ENCODE measurements at places on chromosomes 4 and X.

- no peak for DNase-seq
Measured at GRCh38 chr4:175961604-175962003, 104.0 kb upstream of the WDR17 start.

- DNase-seq = no peak
Measured at GRCh38 chr4:182875453-182876405, 41.5 kb downstream of the DCTD start.

DNA sequence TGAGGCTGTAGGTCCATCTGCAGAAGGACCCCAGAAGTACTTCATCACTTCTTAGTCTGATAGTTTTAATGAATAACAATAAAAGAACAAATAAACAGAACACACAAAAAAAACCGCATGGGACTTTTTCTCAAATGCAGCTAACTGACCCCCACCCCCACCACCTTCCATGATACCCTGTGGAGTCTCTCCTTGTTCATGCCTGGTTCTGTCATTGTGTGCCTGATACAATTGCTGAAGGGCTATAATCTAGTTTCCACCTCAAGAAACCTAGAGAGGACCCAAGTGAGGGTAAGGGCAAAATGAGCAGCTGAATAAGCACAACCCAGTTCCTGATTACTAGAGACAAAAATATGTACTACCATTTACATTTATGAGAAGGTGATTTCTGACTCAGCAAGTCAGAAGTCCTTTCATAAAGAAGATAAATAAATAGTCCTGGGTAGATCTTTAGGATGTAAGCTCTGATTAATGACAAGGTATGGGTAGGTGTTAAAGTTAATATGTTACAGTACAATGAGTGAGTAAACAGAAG is 155.1 kb downstream of the TMA16 start:
- no peak for DNase-seq

- no peak for DNase-seq
Measured at GRCh38 chrX:71143508-71143907, 1.1 kb upstream of the NLGN3 start.

DNA sequence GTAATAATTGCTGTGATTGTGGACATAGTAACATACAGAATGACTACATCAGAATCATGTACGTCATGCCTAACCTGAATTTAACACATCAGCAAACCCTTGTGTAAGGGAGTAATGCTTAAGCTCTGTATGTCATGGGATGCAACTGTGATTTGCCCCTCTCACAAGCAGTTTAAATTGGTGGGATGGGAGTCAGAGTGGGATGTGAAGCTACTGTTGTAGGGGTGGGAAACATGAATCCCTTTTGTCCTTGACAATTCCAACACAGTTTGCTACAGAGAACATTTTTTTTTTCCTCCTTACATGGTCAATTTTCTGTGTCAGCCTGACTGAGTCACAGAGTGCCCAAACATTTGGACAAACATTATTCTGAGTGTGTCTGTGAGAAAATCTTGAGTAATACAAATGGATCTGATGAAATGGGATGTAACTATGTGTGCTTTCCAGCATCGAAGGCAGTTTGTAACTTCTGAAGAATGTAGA is 392.8 kb downstream of the GPM6A start:
- peak; percentile 69 for DNase-seq

DNA sequence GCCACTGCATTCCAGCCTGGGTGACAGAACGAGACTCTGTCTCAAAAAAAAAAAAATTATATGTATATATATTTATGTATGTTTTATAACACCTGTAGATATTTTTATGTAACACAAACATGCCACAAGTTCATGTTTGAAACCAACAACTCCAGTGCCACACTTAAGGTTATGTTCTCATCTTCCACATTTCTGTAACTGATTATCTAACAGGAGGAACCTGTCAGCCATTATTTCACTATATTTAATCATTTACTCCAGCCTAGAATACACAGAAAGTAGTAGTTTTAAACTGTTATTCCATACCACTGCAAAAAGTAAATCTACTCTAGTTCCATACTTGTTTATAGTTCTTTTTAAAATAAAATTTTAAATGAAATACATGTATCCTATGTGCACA is 32.3 kb downstream of the MCUB start:
- DNase-seq = no peak

- peak; percentile 26 for DNase-seq
Measured at GRCh38 chr4:26719954-26720552, 136.2 kb downstream of the TBC1D19 start.

DNA sequence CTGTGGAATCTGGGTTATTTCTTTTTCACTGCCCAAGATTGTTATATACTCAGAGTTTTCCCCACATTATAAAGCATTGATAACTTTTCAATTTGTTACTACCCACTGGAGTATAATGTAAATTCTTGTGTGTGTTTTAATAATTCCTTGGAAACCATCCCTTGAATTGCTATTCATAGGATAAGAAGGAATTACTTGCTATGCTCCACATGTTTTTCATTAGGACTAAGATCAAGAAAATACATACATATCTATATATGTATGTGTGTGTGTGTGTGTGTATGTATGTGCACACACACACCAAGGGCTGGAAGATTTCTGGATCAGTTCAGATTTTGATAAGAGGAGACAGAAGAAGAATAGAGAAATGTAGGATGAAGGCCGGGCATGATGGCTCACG is 206.4 kb upstream of the JADE1 start:
- DNase-seq = no peak

DNA sequence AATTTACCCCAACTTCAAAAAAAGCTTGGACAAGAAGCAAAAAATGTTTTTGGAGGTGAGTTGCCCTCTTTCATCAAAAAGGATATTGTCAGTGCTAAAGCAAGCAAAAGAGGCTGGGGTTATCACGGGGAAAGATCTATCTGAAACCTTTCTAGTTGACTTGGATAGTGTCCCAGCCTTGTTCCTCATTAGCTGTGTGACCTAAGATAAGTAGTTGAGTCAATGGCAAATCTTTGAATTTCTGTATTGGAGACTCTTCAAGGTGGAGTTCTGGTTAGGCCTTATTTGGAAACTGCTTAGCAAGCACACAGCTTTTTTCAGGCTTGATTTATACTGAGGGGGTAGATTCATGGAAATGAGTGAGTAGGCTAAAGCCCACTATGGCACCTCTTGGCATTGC is 271.6 kb downstream of the GRIA3 start:
- DNase-seq = no peak

- no peak for DNase-seq
Measured at GRCh38 chrX:44035571-44035970, 62.4 kb upstream of the NDP start.

GRCh38 chrX:154779261-154779660 is 16.6 kb downstream of the DKC1 start:
- no peak for DNase-seq

DNA sequence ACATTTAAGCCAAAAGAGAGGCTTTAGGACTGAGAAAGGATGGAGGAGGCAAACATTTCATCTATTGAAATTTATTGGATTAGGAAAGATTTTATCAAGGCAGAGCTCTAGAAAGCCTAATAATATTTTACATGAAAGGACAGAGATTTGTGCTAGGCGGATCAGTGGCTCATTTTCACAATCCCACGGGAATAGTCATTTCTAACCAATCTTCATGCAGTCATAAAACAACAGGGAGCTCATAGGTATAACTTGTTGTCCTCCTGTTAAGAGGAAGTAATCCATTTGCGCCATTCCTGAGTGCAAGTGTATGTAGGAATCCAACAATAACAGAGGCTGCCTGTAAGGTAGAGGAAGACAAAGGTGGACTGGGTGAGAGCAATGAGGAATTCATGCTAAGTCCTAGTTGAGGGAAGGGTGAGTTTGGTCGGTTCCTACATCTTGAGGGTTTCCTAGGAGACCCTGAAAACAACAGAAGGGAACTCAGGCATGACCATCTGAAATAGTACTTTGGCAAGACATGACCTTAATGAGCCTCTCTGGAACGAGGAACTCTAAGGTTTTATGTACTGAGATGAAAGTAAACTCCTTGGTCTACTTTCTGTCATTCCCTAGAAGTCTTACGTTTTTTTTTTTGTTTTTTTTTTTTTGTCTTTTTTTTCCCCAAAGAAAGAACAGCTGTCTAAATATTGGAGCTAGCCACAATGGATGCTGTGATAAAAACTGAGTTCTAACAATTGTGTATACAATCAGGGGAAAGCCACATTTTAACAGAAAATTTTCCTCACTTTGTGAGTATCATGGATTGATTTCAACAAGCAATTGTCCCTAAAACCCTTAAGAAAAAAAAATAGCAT is 89.7 kb downstream of the GEMIN8 start:
- DNase-seq = no peak

- DNase-seq = no peak
Measured at GRCh38 chrX:132270021-132270420, 50.8 kb upstream of the RAP2C start.

GRCh38 chrX:120120223-120120622 is 4.5 kb upstream of the RHOXF1 start:
- DNase-seq = no peak

DNA sequence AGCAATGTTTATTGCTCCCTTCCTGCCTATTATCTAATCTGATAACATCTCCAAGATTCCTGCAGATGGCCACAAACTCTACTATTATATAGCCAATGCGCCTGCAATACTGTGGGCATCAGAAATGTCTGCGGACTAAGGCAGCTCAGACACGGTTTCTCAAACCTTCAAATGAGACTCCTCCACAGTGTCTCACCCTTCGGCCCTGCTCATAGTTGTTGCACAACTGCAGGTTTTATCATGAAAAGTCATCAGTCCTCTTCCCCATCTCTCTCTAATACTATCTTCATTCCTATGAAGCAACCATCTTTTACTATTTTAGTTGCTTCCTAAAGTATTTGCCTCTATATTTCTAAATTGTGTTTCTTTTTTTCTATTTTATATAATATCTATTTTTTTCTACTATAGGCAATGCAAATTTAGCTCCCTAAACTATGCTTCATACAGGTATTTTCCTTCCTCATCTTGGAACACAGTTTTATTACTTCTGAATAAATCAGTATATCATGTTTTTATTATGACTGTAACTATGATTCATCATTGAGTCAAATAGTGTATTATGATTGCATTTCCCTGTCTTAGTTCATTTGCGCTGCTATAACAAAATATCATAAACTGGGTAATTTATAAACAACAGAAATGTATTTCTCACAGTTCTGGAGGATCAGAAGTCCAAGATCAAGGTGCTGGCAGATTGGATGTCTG is 129.7 kb upstream of the EDNRA start:
- DNase-seq = no peak

DNA sequence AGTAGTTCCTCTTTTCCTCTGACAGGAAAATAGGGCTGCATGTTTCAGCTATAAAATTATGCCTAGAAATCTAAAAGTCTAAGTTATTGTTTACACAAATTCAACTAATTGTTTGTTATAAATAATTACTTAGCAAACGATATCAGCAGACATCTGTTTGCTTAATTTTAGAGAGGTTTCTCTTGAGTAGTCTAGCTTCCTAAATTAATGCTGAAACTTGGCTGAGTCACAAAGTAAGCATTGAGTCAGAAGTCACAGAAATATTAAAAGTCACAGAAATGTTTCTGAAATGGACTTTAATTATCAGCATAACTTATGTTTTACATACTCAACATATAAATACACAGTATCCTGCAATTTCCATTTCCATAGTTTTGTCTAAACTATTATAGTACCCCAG is 1044.0 kb downstream of the CCSER1 start:
- DNase-seq = no peak

DNA sequence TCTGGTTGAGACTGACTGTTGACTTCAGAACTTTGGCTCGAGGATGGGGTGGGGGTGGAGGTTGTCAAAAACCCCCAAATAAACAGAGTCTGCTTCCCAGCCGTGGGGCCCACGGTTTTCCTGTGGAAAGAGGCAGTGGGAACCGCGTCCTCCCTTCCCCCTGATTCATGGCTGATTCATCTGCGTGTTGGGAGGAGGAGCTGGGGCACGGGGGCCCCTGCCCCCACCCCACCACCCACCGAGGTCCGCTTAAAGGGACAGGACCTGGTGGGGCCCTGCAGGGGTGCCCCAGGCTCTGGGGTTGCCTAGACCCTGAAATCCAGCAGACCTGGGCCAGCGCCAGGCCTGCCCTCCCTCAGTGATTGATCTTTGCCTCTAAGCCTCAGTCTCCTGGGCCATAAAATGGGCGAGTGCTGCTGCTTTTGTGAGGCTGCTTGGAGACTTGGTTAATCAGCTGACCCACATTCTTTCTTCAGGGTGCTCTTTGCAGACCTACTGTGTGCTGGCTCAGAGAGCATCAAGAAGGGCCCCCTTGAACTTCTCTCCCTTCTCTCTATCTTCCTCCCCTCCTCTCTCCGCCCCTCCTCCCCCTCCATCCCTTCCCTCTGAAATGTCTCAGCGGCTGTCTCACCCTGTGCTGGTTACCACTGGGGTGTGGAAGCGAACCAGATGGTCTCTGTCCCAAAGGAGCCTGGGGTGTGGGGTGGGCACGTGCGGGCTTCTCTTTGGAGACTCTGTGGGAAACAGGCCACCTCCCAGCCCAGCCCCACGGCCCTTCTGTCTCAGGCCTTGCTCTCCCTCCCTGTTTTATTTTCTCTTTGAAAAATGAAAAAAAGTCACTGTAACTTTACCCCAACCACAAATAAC is 9.1 kb downstream of the HTRA3 start:
- no peak for DNase-seq

DNA sequence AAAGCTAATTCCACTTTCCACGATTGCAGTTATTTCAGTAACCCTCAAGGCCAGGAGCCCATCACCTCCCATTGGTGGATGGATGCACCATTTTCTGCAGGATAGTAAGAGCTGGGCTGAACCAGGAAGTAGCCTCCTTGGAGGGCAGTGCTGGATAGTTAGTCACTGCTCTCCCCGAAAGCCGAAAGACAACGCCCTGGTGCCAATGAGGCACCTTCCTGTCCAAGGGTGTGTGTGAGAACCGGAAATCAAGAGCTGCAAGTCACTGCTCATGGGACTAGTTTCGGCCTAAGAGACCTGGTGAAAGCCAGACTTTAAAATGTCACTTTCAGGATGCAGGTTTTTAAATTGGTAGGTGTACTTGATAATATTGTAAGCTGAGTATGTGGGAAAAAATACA is 203.8 kb upstream of the HS3ST1 start:
- DNase-seq = peak; percentile 47

DNA sequence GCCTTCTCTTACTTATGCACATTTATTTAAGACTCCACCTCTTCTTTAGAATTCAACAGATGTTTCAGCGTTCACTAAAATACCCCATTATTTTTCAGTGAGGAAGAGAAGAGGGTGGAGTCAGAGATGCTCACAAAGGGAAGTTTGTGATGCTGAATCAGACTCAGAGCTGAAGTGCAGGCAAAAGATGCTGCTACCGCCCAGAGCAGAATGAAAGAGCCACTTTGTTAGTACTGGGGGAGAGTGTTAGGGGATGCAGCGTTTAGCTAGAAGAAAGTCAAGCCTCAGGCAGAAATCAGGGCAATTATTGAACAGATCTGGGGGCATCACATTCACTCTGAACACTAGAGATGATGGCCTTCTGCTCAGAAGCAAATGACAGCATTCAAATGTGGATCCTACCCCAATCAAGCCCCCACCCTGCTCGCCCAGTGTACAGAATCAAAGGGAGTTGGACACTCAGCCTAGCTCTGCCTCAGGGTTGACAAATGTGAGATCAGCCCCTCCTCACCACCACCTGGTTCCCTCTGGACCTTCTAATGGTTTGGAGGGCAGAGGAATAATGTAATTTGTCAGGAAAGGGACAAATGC is 138.3 kb downstream of the UNC5C start:
- no peak for DNase-seq

Data from LoVo (cell line).